Stimulated activated CD4-positive, alpha-beta T cell treated with anti-CD3 and anti-CD28 coated beads, Interleukin-1b, Interleukin-23, amount 100 ng/mL, for 4 hours (primary cell): ENCODE measurements at places on chromosomes 1 and 21.

GRCh38 chr1:77039739-77040138, 172.5 kb downstream of the ST6GALNAC5 start:
- no peak for DNase-seq

- DNase-seq: no peak
Measured at GRCh38 chr21:22154579-22155274, 1156.5 kb downstream of the NCAM2 start.

DNA sequence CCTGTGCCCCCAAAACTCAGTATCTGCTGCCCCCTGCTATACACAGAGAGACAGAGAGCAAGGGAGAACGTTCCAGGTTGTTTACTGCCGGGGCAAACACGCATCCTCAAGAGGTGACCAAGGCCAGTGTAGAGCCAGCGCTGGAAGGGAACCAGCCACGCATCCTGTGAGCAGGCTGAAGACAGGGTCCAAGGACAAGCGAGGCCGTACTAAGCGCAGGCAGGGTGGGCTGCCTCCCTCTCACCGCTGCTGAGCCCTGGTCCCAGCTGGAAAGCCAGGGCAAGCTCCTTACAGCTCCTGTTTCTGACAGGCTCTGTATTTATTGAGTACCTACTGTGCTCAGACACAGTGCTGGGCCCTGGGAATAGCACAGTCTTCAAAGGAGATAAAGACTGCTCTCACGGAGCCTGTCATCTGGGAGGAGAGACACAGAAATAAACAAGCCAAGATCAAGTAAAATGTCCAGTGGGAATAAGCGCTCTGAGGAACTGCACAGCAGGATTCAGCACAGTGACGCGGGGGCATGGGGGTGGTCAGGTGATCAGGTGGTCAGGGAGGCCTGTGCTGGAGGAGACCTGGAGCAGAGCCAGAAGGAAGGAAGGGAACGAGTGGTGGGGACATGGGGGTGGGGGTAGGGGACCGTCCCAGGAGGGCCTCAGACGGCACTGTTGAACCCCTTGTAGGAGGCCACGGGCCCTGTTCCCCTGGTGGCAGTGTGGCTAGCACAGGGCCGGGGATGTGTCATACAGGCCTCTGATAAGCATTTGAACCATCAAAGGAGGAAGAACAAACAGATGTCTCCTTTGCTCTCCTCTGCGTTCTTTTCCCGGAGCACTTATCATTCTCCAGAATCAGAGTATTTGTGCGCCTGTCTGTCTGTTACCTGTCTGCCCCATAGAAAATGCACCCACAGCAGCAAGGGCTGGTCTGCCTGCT, 37.8 kb upstream of the EFHD2 start:
- DNase-seq: no peak

GRCh38 chr1:242455052-242455361, 69.5 kb downstream of the PLD5 start:
- DNase-seq: no peak

- DNase-seq: no peak
Measured at GRCh38 chr1:8814865-8815264, 2.6 kb downstream of the RERE start.

GRCh38 chr1:223683586-223684487, 18.3 kb upstream of the CAPN8 start:
- peak; percentile 34 for DNase-seq

- DNase-seq: no peak
Measured at GRCh38 chr1:8651236-8651890, 166.1 kb downstream of the RERE start.

DNA sequence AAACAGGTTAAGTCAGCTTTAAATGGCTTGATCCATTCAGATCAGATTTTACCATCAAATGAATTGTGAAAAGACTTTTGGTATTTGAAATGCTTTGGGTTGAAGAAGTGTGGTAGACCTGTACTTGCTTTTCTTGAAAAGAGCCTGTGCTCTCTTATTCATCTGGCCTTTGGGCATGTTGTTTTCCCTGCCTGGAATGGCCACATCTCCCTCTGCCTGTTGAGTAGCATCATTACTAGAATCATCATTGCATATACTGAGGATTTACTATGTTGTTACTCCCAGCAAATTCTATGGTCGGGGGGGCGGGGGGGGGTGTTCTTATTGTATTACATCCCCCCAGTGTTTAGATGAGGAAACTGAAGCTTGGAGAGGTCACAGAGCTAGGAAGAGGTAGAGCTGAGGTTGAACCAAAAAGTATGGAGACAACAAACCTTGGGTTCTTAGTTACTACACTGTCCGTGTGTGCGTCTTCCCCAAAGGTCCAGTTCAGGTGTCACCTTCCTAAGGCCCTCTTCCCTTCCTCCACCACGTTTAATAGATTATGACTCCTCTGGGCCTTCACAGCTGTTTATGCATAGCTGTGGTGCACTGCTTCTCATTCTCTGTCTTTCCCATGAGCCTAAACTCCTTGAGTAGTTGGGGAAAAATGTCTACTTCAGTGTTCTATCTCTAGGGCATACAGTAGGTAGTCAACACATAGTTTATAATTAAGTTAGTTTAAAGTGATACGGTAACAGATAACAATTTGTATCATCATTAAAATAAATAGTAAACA, 246.4 kb upstream of the HOOK1 start:
- no peak for DNase-seq

DNA sequence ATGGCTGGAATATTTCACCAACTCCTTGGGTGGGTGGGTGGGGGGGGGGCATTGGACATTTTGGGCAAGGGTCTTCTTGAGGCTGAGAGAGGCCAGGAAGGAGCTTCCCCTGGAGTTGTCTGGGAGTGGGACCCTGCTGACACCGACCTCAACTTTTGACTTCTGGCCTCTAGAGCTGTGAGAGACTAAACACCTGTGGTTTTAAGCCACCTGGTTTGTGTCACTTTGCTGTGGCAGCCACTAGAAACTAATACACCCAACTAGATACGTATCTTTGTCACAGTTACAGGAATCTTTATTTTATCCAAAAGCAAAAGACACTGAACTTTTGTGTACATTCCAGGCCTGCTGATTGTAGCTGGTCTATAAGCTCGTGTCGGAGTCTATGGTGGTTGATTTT, 9.9 kb upstream of the RIPK4 start:
- no peak for DNase-seq

DNA sequence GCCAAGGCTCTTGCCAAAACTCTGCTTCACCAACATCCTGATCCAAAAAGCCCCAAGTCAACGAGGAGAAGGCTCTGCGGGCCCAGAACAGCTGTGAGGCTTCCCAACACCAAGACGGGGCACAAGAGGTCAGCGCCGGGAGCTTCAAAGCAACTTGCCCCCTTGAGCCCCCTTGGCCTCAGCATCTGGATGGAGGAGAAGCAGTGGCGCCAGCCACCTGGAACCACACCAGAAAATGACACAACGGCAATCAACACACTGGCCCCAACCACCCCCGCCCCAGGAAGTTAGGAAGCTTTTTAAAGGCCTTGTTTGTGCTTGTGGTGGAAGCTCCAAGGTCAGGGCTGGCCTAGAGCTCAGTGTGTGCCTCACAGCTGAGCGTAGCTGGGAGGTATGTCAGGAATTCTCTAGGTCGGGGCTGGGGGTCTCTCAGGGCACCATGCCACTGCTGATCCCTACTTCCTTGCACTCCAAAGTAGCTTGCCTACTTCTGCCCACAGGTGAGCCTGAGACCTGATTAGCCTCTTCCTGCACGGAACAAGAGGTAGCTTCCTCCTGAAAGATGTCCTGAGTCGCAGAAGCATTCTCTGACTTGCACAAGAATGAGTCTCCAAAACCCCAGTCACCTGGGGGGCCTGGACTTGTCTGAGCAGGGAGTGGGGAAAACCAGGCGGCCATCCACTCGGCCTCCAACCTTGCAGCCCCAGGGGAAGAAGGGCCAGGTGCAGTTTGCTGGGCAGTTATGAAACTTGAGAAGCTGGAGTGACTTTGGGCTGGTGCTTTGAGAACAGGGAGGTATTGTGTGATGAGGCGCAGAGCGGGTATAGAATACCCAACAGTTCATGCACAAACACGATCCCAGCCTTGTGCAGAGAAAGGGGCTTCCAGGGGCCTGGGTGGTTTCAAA, 9.7 kb upstream of the SRP9 start:
- DNase-seq: no peak

DNA sequence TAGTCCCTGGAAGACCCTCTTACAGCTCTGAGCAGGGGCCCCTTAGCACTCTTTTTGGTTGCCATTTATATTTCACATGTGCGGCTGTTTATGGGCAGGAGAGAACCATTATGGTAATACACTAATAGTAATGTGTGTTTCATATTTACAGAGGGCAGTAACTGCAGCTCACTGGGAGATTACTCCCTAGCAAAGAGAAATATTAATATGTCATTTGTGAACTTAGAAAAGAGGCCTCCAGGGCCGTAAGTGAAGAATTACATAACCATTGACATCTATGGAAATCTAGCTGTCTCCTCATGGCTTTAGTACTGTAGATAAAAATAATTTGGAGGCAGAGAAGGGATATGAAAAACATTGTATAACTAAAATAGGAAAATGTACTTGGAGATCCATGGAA, 23.4 kb upstream of the RGS16 start:
- no peak for DNase-seq

GRCh38 chr21:34029743-34030528, 43.4 kb upstream of the MRPS6 start:
- DNase-seq: no peak

DNA sequence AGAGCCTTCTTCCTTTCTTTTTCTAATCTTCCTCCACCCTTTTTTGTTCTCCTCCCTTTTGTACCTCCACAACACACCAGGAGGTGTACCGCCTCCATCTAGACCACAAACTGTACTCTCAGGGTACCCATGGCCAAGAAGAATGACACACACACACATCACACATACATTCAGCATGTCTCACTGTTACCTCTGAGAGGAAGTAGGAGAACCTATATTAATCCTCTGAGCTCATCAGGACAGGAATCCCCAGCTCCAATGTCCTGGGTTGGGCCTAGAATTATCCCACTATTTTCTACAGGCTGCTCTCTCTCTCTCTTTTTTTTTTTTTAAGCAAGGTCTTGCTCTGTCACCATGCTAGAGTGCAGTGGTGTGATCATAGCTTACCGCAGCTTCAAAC, 36.7 kb downstream of the ATP2B4 start:
- no peak for DNase-seq

DNA sequence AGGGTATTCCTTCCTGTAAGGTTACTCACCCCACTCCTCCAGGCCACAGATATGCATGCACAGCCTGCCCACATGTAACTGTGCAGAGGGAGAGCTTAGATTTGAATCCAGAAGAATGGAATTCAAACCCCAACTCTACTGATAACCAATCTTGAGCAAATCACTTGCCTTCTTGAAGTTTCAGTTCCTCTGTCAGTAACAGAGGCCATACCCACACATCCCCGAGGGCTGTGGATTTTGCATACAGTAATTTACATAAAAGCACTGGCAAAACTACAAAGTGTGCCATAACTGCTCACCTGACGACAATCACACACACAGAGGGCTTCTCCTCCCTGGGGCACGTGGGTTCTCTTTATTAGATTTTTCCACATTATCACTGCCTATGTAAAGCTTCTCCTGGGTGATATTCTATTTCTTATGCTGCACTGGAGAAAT, 18.6 kb downstream of the CD247 start:
- DNase-seq: no peak

GRCh38 chr1:15543589-15544568, 17.2 kb downstream of the DNAJC16 start:
- no peak for DNase-seq

GRCh38 chr1:200290010-200290685, 119.7 kb downstream of the ZNF281 start:
- no peak for DNase-seq

GRCh38 chr1:226700861-226701260, 38.2 kb downstream of the ITPKB start:
- no peak for DNase-seq

DNA sequence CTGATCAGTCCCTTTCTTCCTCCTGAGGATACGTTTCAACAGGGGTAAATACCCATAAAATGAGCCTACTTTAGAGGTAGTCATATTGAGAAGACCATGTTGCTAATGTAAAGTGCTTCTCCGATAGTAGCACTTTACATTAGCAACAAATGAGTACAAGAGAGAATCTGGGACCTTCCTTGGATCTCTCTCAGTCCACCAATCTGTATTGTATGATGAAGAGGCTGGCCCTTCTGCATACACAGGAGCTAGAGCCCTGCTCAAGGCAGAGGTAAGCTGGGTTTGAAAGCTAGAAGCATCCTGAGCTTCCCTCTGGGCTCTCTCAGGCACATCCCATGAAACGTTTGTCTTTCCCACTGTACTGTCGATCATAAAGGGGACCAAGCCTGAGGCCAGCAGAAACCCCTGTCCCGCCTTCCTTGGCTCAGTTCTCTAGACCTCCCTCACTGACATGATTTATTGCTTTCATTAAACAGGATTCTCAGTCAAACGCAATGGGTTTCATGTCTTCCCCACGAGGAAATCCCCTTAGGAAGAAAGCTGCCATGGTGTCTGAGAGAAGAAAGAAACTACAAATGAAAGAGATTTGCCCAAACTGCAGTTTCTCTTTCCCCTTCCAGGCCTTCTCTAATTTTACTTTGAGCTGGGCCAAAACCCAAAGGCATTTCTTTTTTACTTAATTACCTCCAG, 62.8 kb upstream of the BCAR3 start:
- no peak for DNase-seq

DNA sequence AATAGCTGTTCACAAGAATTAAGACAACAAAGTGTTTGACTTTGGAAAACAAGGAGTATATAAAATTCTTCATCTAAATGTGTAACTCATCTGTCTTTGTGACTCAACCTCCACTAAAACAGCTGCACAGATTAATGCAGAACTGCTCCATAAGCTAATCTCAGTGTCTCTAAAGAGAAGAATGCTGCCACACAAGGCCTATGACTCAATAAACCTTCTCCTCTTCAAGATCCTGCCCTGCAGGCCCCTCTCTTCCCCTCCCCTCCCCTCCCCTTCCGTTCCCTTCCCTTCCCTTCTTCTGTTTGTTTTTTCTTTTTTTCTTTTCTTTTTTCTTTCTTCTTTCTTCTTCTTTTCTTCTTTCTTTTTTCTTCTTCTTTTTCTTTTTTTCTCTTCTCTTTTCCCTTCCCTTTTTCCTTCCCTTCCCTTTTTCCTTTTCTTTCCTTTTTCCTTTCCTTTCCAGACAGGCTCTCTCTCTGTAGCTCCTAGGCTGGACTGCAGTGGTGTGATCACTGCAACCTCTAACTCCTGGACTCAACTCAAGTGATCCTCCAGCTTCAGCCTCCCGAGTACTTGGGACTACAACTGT, 1052.8 kb downstream of the BRINP3 start:
- no peak for DNase-seq

- DNase-seq: no peak
Measured at GRCh38 chr1:246291127-246291526, 216.0 kb downstream of the SMYD3 start.

GRCh38 chr21:15259824-15260223, 195.0 kb upstream of the NRIP1 start:
- no peak for DNase-seq

GRCh38 chr1:54774820-54775498, 10.6 kb upstream of the PARS2 start:
- no peak for DNase-seq

- DNase-seq: no peak
Measured at GRCh38 chr1:184752656-184753055, 2.0 kb downstream of the EDEM3 start.

- no peak for DNase-seq
Measured at GRCh38 chr1:187630653-187631380, 802.1 kb downstream of the PLA2G4A start.

- DNase-seq: no peak
Measured at GRCh38 chr1:97570691-97571090, 350.1 kb downstream of the DPYD start.
